ENCODE measurements at places on chromosomes 12 and 14.

GRCh38 chr12:51160814-51161459, 12.0 kb downstream of the TFCP2 start:
- DNase-seq = no peak

DNA sequence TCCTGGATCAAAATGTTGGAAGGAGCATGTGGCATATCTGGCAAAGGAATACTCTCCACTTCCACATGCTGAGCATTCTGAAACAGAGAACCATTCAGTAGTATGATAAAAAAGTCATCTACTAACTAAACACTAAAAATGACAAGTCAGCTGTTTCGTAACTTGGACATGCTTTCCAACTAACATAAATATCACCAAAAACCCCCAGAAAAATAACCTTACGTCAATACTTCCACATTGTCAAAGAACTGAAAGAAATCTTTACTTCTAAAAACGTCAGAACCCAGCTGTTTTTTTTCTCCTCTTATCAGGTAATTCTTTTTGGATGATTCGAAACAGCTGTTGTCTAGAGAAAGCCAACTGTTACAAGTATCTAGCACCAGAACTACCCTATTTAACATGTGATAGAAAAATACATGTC, 8.2 kb downstream of the WBP11 start:
- DNase-seq = no peak

GRCh38 chr12:119372540-119372939, 38.0 kb downstream of the CCDC60 start:
- DNase-seq = no peak

GRCh38 chr14:73758392-73759182, 44.4 kb upstream of the PNMA1 start:
- DNase-seq = peak; percentile 83

- DNase-seq = no peak
Observed at GRCh38 chr12:124428136-124428791, 133.4 kb downstream of the RFLNA start.

DNA sequence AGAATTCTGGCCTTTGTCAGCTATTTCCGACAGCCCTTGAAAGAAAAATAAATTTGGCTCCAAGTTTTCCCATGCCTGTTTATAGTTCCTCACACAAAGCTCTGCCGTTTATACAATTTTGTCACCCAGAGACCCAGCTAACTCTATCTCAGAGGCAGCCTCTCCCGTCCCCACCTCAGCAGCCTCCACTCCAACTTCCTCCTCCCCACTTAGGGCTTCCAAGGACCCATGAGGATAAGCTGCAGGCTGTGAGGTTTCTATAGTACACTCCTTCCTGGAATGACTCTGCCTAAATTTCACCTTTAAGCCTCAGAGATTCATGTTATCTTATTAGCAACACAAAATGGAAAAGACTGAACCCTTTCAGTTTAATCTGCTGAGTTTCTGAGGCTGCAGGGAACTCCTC, 71.8 kb downstream of the TTC9 start:
- DNase-seq = no peak

- DNase-seq = no peak
Observed at GRCh38 chr14:22225516-22226140, 363.4 kb downstream of the DAD1 start.

GRCh38 chr12:123798518-123798917, 36.4 kb downstream of the DNAH10 start:
- DNase-seq = no peak

DNA sequence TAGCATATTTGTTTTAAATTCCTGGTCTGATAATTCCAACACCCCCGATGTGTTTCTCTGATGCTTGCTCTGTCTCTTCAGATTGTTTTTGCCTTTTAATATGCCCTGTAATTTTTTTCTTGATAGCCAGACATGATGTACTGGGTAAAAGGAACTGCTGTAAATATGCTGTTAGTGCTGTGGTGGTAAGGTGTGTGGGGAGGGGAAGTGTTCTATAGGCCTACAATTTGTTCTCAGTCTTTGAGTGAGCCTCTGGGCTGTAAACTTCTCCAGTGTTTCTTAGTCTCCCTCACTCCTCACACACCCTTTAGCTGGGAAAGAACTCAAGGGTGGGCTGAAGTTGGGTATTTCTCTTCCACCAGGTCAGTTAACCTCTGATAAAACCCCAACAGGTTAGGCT, 147.0 kb upstream of the OR4E1 start:
- DNase-seq = no peak

- no peak for DNase-seq
Observed at GRCh38 chr12:106345746-106346145, 11.8 kb upstream of the POLR3B start.

- DNase-seq = no peak
Observed at GRCh38 chr12:49933796-49934195, 16.7 kb upstream of the AQP2 start.

GRCh38 chr12:105272152-105272551, 36.2 kb upstream of the APPL2 start:
- DNase-seq = no peak

DNA sequence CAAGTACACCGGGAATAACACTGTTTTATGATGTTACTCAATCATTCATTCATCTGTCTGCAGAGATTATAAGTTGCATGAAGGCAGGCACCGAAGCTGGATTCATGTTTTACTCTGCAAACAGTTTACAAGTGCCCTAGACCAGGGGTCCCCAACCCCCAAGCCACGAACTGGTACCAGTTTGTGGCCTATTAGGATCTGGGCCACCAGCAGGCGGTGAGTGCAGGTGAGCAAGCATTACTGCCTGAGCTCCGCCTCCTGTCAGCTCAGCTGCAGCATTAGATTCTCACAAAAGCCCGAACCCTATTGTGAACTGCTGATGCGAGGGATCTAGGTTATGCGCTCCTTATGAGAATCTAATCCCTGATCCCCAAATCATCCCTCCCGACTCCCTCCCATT, 38.1 kb upstream of the PLXNC1 start:
- DNase-seq = no peak

DNA sequence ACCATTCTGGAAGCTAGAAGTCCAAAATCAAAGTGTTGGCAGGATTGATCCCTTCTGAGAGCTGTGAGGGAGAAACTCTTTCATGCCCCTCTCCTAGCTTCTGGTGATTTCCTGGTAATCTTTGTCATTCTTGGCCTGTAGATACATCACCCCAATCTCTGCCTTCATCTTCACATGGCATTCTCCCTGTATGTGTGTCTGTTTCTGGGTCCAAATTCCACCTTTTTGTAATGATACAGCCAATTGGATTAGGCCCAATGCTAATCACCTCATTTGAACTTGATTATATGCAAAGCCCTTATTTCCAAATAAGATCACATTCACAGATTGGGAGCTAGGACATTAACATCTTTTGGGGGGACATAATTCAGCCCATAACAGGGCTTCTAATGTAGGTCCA, 76.9 kb upstream of the MBIP start:
- DNase-seq = no peak

DNA sequence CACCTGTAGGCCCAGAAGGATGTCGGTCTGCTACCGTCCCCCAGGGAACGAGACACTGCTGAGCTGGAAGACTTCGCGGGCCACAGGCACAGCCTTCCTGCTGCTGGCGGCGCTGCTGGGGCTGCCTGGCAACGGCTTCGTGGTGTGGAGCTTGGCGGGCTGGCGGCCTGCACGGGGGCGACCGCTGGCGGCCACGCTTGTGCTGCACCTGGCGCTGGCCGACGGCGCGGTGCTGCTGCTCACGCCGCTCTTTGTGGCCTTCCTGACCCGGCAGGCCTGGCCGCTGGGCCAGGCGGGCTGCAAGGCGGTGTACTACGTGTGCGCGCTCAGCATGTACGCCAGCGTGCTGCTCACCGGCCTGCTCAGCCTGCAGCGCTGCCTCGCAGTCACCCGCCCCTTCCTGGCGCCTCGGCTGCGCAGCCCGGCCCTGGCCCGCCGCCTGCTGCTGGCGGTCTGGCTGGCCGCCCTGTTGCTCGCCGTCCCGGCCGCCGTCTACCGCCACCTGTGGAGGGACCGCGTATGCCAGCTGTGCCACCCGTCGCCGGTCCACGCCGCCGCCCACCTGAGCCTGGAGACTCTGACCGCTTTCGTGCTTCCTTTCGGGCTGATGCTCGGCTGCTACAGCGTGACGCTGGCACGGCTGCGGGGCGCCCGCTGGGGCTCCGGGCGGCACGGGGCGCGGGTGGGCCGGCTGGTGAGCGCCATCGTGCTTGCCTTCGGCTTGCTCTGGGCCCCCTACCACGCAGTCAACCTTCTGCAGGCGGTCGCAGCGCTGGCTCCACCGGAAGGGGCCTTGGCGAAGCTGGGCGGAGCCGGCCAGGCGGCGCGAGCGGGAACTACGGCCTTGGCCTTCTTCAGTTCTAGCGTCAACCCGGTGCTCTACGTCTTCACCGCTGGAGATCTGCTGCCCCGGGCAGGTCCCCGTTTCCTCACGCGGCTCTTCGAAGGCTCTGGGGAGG, at the start of gene LTB4R:
LTB4R (plus strand) TSS at position 857 of the 959 bp plus-strand sequence. CDS start 4,150 bp downstream, outside the sequence.
- DNase-seq = peak; percentile 75

DNA sequence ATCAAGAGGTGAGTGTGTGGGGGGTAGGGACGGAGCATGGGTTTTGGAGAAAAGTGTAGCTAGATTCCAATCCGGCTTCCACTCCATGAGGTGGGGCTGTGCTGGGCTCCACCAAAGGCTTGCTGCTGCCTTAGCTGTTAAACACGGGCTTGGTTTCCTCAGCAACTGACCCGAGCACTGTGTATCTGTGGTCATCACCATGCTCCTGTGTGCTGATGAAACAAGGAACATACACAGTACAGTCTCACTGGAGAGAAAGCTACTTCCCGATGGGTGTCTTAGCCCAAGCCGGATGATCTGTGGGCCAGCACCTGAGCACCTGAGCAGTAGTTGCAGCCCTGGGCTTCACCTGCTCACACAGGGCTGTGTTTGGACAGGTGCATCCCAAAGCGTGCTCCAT, 52.9 kb upstream of the VRK1 start:
- no peak for DNase-seq

DNA sequence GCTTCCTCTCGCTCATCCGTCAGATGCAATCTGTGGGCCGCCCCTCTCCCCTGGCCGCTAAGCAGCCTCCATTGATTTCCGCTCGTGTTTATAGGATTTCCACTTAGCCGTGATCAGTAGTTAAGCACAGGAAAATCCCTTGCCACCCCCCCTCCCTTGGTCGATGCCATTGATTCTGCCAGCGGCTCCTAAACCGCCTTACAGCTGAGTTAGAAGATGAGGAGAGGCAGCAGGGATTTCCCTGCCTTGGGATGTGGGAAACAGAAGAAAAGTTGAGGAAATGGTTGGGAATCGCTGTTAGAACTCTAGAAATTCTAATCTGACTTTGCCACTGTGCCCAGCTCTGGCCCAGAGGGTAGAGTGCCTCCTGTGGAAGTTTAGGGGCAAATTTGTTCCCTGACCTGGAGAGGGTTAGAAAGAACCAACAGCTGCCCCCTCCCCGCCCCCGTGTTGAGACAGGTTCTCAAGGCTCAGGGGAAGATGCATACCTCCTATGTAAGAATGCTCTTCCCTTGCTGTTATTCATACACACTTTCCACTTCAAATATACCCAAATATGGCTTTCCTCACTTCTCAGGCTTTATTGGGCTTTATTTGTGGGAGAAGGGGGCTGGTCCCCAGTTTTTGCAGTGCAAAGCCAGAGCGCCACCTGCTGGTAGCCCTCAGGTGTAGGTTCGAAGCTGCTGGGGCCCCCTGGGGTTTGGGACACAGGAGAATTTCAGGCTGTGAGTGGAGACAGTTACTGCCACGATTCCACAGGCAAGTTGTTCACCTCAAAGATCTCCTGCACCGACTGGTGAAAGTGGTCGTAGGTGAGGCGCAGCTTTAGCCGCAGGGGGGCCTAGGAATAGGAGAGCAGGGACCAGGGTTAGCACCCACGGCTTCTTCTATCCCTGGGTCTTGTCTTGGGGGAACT, 3.2 kb downstream of the THTPA start:
- DNase-seq = peak; percentile 73

DNA sequence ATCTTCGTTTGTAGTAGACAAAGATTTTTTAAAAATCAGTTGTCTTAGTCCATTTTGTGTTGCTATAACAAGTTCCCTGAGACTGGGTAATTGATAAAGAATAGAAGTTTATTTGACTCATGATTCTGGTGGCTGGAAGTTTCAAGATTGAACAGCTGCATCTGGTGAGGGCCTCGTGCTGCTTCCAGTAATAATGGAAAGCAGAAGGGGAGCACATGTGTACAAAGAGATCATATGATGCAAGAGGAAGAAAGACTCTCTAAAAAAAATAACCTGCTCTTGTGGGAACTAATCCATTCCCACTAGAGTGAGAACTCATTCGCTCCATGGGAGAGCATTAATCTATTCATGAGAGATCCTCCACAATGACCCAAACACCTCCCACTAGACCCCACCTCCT, 24.8 kb downstream of the MUCL1 start:
- DNase-seq = peak; percentile 33

GRCh38 chr14:68782091-68782981, 10.5 kb downstream of the ZFP36L1 start:
- DNase-seq = peak; percentile 85

- peak; percentile 49 for DNase-seq
Observed at GRCh38 chr12:106073179-106073578, 65.6 kb downstream of the NUAK1 start.

All from activated CD4-positive, alpha-beta T cell treated with anti-CD3 and anti-CD28 coated beads, Interleukin-2, Interleukin-6, amounts not matched to agents 100 ng/mL and 50 ng/mL, durations not matched to agents 16 hours and 8 hours (primary cell).